ENCODE measurements at places on chromosomes 5 and 9.
A peak's percentile ranks its signal among the peaks of the same experiment; 100 is the strongest.

- no peak for DNase-seq
These were observed 66.3 kb upstream of the TNFAIP8 start for GRCh38 chr5:119289438-119290044.

- DNase-seq = no peak
These were observed 21.1 kb upstream of the LVRN start for GRCh38 chr5:115941051-115941675.

DNA sequence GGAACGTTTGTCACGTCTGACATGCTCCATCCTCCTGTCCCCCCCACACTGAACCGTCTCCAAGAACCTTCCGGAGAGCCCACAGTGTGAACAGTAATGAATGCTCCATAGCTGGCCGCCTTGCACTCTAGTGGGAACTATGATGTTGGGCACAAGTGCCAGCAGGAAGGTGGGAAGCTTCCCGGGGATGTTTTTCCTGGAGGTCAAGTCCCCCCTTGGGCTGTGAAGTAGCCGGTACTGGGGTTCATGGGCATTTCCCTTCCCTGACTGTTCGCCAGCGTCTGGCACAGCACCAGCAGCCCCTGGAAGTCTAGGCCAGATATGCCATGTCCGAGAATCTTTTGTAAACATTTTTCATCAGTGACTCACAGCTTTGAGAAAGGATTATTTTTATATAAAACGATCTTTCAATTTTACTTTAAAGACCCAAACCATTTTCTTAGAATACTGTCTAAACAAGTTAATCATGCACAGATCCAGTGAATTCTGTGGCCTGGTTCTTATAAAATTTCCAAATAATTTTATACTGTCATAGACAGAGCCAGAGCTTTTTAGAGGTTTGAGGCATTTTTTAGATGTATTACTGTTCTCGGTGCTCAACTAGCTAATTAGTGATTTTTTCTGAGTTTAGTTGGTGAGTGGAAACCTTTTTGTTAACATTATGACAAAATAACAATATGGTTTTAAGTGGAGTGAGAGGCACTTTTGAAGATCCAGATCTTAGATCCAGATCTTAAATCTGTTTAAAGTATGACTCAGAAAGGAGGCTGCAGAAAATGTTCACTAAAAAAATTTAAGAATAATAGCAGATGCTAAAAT, 11.6 kb downstream of the ABL1 start:
- no peak for DNase-seq

DNA sequence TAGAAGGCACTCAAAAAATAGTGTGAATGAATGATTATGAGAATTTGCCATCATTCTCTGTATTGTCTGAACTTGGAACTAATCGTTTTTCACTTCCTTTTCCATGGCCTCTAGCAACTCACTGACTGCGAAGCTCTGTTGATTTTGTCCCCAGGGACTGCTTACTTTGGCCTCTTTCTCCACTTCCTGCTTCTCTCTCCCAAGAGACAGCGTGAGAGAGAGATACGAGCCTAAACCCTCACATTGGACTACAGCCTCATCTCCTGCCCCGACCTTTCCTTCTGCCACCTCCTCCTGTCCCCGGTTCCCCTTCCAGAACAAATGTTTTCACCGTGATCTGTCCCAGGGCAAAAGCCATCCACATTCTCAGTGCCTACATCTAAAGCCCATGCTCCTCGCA, 300.8 kb upstream of the PANK3 start:
- no peak for DNase-seq

DNA sequence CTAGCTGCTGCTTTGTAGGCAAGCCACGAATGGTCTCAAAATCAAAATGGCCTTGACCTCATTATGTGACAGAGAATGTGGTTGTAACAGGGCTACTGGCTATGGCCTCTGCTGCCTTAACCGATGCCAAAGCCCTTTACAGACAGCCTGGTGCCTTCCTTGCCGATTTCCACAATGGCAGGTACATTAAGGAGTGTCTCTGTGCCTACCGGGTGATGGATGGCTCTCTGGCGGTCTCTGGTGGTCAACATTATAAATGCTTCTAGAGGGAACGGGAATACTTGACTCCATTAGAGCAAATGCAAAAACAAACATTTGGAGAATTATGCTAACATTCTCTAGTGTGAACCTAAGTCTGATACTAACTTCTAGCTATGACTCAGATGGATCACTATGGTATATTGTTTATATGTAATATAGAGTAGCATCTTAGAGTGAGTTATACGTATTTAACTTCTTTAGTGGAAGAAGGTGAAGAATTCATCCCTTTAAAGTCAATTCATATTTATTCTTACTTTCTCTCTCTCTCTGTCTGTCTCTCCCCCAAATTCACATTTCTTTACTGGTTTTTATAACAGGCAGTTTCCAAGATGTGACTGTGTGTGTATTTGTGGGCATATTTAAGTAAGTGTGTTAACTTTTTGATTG, 52.5 kb downstream of the RPS23 start:
- DNase-seq = peak; percentile 7

GRCh38 chr9:112076814-112077213, 98.3 kb downstream of the SUSD1 start:
- no peak for DNase-seq

GRCh38 chr9:86141843-86142242, 42.5 kb upstream of the GOLM1 start:
- no peak for DNase-seq

- DNase-seq = no peak
These were observed 231.3 kb downstream of the ATPSCKMT start for GRCh38 chr5:10018201-10019069.

DNA sequence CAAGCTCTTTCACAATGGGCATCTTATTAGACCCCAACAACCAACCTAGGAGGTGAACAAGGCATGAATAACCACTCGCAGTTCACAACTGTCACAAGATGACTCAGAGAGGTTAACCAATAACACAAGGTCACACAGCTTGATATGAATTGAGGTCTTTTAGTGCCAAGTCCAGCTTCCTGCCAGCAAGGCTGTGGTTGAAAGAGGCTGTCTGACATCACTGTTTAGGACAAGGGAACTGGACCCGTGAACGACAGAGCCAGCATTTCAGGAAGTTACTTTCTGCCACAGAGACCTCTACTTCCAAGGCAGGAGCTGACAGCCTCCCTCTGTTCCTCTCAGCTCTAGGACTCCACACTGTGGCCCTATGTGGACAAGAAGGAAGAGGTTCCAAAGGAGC, 53.4 kb upstream of the ALDH1B1 start:
- no peak for DNase-seq

GRCh38 chr9:19036611-19037010, 3.6 kb upstream of the SAXO1 start:
- no peak for DNase-seq

DNA sequence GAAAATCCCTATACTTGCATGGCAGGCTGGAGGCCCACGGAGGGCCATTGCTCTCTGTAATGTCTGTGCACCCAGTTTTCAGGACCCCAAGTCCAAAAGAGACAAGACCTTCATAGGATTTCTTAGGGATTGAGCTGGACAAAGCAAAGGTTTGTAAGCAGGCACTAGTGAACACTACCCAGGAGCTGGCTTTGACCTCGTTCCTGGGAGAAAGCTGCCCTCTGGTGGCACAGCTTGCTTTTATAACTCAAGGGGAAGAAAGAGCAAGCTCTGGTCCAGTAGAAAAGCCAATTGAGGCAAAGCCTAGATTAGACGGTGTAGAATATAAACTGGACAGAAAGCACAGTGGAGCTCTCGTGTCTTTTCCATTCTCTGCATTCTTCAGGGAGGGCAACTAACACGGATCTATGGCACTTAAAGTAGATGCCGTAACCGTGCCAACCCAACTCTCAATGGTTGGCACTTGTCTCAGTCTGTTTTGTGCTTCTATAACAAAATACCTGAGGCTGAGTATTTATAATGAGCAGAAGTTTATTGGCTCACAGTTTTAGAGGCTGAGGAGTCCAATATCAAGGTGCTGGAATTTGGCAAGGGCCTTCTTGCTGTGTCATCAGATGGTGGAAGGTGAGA, 7.9 kb downstream of the GABRP start:
- DNase-seq = peak; percentile 10

- DNase-seq = no peak
These were observed 49.0 kb downstream of the SPTLC1 start for GRCh38 chr9:92066168-92066567.

DNA sequence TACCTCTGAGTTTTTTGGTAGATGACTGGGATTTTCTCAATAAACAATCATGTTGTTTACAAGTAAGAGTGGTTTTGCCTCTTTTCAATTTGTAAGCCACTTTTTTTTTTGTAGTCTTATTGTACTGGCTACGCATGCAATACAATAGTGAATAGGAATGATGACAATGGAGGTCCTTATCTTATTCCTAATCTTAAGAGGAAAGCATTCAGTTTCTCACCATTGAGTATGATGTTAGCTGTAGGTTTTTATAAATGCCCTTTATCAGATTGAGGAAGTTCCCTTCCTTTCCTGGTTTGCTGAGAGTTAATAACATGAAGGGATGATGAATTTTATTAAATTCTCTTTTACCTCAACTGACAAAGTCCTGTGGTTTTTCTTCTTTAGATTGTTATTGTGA, 155.2 kb downstream of the ADAMTSL1 start:
- DNase-seq = no peak

Data from NCI-H526 treated with DMSO at 0.1 percent for 48 hours (cell line).